ENCODE measurements at places on chromosomes 7 and 10.

- DNase-seq = no peak
These were observed 337.0 kb downstream of the PTEN start for GRCh38 chr10:88200312-88201032.

DNA sequence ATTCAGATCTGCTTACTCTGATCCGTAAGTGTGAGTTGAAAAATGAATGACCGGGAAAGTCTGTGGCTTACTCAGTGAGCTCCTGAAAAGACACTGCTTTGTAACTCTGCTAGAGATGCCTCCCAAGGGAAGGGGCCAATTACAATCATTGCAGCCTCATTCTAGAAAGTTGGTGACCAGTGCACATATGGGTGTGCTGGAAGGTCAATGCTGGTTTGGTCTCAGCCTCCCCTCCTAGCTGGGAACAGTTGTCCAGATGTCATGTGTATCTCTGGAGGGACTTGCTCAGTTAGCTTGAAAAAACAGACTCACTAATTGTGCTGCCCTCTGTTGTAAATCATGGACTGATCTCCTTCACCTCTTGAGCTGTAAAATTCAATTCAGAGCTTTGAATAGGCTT is 405.0 kb downstream of the ADRA2A start:
- DNase-seq = no peak

- DNase-seq = no peak
These were observed 80.2 kb downstream of the SORBS1 start for GRCh38 chr10:95480901-95481491.

DNA sequence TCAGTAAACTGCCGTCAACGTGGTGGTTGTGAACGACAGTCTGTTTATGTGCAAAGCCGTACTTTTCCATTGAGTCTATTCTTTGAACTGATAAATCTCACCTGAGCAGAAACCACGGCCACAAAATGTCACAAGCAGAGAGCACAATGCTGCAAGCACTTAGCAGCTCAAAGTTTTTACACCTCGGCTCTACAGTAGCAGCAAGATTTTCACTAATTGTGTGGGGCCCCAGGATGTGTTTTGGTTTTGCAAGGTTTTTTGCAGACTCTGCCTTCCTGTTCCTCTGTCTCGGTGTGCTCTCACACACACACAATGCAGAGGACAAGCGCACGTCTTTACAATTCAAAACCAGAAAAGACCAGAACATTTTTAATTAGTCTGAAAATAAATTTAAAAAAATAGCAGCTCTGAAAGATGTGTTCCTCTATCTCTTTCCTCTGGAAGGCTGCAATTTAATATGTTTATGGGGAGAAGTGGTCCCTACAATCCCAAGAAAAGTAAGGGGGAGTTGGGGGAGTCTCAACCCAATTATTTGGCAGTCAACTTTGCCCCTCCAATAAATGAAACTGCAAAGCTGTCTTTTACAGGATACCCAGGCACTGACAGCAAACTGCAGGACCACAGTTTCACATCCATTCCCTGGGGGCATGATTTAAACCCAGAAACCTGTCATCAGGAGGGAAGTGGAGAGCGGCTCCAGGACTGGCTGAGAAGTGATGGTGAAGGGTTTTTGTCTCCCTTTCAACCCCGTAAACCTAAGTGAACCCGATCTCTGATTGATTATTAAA is 73.8 kb upstream of the SFMBT2 start:
- DNase-seq = peak; percentile 37

DNA sequence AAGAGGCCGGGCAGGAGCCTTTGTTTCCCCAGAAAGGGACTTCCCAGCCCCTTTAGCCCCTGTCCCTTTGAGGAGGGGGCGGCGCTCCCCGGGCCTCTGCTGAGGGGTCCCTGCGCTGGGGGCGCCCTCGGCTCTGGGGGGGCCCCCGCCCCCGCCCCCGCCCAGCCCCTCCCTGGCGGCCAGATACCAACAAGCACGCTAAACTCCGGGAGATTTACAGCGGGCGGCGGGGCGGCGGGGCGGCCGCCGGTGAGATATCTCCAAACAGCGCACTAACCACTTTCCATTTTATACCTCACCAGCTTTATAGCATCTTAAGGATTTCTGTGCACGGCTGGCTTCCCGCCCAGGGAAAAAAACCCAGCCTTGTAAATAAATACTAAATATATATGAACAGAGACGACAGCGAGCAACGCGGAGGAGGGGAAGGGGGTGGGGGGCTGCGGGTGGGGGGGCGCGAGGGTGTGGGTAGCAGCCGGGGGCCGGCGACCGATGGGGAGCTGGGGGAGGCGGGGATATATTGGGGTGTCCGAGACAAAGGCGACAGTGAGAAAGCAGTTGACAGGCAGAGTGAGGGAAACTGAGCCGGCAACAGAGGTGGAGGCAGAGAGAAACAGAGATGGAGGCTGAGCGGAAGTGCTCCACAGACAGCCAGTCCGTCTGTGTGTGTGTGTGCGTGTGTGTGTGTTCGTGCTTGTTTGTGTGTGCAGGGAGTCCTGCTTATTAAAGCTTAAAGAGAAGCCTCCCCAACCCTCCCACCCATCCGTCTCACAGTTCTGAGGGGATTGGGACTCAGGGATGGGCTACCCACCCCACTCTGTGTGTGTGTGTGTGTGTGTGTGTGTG is 85.8 kb downstream of the HIF1AN start:
- DNase-seq = peak; percentile 8

DNA sequence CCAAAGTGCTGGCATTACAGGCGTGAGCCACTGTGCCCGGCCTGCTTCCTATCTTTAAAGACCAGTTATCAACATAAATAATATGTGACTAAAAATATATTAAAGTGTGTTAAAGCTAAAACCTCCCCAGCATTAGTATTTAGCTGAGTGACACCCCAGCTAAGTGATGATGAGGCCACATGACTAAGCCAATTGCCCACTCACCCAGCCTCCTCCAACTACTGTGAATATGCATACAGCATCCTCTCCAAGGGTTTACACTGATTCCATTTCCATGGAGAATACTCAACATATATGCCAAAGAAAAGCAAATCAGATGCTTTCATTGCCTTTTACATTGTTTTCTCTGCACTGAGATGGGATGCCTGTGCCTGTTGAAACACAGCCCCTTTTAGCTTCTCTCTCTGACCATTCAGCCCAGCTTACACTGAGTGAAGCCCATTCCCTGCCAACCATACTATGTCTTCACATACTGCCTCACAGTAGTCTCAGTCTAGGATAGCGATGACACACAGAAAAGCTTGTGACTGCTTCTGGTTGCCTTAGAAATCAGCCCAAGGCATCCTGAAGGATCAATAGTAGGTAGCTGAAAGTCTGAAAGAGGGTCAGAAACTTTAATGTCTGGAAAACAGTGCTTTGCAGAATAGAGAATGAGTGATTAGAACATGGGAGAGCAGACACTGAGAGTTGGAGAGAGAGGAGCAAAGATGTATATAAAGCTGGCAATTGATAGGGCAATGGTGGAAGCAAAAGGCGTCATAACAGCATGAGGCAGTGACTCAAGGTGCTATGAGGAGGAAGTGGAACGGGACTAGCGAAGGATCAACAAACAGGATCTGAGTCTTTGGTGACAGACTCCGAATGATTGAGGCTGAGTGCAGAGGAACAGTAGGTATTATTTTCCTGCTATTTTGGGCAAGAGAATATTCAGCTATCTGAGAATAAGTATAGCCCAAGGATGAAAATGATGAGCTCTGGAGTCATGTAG is 19.8 kb upstream of the ATE1 start:
- no peak for DNase-seq

All from activated naive CD8-positive, alpha-beta T cell treated with anti-CD3 and anti-CD28 coated beads, Interleukin-2, amount 50 U/mL, for 24 hours (primary cell).